Stimulated activated CD8-positive, alpha-beta memory T cell treated with anti-CD3 and anti-CD28 coated beads, Interleukin-4, amount 100 ng/mL, for 4 hours (primary cell): ENCODE measurements at places on chromosomes 5 and 9.

DNA sequence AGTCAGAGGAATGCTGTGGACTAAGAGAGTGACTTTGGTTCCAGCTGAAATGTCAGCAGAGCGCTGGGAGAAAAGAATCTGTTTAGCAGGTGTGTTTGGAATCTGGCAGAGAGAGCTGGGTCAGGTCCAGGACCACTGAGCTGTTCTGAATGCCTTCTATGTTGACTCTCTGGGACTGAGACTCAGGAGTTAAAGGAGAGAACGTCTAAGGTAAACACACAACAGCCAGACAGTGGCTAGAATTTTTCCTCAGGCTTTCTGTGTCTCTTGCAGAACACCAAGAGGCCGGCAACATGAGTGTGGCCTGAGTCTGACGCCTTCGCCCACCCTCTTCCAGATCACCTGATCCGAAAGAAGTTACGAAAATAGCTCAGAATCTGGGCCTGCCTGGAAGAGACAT, 107.2 kb upstream of the ZNF462 start:
- no peak for DNase-seq

- DNase-seq = no peak
Measured at GRCh38 chr9:115277301-115277700, 159.3 kb upstream of the TNC start.

DNA sequence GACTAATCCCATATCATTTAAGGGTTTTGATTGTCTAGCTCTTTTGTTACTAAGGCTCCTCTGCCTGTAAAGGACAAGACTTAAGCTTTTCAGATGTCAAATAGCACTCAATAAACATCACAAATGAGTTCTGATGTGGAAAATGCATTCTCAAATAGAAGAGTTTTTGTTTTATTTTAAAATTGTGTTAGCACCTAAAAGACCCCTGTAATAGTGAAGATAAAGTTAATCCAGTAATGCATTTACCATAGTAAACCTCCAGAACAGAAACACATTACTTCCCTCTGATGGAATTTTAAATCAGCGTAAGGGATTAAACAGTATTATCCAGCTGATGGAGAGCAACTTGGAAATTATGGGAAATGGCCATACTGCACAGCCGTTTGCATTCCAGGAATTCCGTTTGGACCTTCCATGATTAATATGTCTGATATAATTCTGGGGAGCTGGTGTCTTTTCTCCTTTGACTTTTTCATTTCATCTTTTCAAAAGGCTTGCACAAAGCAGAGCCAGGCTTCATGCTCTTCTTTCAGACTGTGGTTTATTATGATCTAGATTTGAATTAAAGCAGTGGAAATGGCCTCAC, 105.6 kb downstream of the PPP2R2B start:
- no peak for DNase-seq

- DNase-seq = no peak
Measured at GRCh38 chr5:30764704-30765103, 428.8 kb upstream of the CDH6 start.

- DNase-seq = no peak
Measured at GRCh38 chr9:38039907-38040682, 28.9 kb downstream of the SHB start.
